ENCODE measurements at places on chromosomes 6 and 20.

- DNase-seq, result no peak
Observed at GRCh38 chr6:5181510-5182317, 79.0 kb downstream of the LYRM4 start.

- DNase-seq, result no peak
Observed at GRCh38 chr20:56985066-56985685, 281.3 kb downstream of the BMP7 start.

GRCh38 chr6:169363590-169363989, 109.9 kb upstream of the THBS2 start:
- no peak for DNase-seq

DNA sequence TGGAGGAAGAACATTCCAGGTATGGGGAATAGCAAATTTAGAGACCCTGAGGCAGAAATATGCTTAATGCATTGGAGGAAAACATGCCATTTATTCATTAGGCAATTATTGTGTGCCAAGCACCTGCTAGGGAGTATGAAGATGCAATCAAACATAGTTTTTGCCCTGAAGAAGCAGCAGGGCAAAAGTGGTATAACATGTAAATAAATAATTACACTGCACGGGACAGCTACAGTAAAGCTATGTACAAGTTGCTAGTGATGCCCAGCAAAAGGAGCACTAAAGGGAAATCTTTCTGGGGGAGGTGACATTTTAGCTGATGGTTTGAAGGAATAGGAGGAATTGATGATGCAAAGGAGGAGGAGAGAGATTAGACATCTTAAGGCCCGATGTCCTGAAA, 624 bp upstream of the TJAP1 start:
- no peak for DNase-seq

DNA sequence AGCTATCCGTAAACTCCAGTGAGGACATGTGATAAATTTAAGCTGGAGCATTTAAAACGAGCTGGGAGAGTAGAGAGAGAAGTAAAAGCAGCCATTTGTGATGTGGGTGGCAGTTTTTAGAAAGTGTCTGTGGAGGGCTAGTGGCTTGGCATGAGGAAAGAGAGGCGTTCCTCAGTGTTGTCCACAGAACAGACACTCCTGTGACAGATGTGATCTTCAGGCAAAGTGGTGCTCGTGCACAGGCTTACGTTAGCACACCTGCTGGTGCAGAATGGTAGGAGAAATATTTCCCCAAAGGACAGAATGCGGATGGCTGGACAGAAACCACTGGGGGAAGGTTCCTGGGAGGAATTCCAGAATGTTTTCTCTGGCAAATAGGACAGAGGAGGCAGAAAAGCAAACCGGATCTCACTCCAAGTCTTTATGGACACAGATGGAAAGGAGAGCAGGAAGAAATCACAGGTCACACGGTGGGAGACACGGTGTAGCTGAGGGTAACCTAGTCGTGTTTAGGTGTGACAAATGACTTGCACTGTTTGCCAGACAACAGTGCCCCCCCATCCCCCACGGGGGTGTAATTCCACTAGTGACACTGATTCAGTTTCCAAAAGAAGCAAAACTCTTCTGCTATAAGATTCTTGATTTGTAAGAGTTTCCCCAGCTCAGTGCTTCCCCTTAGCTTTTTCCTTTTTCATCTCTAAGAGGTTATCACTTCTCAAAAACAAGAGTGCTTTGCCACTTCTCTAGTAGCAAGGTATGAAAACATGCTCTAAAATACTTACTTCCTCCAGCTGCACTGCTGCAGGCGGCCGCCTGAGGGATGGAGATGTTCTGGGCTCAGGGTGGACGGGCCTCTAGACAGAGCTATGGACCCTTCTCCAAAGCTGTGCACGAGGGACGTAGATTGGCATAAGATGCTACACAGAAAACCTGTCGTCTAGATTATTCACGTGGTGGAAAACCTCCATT, 293.2 kb downstream of the QKI start:
- no peak for DNase-seq

DNA sequence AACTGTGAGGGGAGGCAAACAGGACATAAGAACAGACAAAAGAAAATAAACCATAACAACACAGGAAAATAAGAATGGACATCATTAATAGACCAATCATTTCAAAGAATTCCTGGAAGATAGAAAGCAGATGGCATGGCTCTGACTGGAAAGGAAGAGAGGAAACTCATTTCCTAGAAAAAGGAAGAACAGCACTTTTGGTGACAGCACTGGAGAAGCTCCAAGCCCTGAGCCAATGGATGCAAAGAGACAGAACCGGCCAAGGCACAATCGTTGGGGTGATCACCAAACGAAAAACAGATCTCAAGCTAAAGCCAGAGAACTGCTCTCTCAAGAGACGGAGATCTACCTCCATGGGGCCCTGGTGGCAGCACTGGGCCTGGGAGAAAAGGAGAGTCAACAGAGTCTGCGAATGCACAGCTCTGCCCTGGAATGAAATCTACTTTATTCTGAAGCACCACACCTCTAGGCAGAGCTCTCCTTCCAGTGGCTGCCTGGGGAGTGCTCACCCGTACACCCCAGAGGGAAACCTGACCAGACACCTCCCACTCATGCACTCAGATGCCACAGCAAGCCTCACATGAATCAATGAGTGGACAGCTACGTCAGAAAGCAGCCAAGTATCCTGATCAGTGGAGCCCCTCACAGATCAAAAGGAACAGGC, 24.2 kb downstream of the KIAA0319 start:
- no peak for DNase-seq

DNA sequence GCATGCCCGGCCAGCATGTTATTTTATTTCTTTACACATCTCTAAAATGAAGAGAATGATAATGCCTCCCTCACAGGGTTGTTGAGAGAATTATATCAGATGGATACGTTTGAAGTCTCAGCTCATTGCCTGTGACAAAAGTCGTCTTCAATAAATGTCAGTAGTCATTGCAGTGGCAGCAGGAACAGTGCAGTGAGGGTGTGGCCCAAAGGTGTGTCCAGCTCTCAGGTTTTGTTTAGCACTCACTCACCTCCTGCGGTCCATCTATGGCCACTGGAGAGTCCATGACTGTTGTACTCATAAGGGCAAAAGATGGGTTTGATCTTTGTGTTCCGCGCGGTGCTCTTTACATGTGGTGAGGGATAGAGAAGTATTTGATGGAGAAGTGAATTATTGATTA, 77.2 kb upstream of the TIAM2 start:
- DNase-seq, result no peak

DNA sequence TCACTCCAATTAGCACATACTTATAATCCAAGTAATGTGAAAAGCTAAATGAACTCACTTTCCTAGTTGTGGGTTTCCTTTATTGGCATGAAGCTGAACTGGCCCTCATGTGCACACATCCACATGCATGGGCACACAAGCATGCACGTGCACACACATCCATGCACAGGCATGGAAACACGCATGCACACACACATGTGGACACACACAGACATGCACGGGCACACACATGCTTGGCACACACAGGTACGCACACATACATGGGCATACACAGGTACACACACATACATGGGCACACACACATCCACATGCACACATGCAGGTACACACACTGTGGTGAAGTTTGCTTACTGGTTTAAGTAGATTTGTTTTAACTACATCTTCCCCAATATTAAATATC, 23.8 kb downstream of the SYNDIG1 start:
- no peak for DNase-seq

DNA sequence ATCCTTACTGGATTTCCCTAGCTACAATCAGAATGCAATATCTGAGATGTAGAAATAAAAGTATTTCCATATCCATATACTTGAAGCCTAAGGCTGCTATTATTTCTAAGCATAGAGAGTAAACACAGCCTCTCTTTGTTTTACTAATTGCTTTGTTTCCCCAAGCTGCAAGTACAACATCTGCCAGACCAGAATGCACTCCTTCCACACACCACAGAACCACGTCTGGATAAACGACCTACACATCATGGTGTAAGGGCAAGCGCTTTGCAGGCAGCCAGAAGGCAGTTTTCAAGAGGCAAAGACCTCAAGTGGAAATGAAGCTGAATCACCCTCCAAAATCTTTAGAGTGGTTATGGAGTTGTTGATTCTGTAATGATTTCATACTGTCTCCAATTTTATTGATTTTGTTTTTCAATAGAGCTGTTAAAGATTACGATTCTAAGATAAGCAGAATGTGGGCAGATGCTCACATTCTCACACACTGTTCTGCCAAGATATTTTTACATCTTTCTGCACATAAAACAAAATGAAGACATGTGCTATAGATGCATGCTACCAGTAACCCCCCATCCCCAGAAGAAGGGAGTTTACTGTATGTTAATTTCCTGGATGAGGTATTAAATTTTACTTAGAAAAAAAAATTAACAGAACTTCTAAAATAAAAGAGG, 88.8 kb downstream of the THEMIS start:
- no peak for DNase-seq

- DNase-seq, result no peak
Observed at GRCh38 chr6:10957414-10957886, 70.6 kb downstream of the SYCP2L start.

All from endothelial cell (in vitro differentiated cells).